Iris pigment epithelial cell (primary cell): ENCODE measurements at places on chromosomes 5 and 9.
A peak's percentile ranks its signal among the peaks of the same experiment; 100 is the strongest.

DNA sequence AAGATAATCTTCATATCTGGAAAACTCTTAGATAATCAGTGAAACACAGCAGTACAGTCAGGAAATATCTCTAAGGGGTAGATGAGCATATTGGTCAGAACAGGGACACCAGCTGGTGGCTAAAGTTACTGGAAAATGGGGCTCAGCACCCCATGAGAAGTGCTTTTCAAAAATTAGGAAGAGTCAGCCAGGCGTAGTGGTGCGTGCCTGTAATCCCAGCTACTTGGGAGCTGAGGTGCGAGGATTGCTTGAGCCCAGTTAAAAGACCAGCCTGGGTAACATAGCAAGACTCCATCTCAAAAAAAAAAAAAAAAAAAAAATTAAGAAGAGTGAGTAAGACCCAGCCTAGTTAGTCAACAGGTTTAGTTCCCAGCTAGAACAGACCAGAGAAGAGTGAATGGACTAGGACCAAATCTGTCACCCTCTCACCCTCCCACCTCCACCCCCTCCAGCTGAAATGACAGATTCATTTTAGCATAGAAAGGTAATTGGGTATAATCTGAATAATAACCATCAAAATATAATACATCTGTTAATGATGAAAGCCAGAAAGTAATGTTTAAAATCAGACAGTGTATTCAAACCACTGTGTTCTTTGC is 120.9 kb downstream of the CDC42SE2 start:
- no peak for DNase-seq

- DNase-seq = no peak
These were observed 231.3 kb downstream of the ENC1 start for GRCh38 chr5:74409166-74409706.

DNA sequence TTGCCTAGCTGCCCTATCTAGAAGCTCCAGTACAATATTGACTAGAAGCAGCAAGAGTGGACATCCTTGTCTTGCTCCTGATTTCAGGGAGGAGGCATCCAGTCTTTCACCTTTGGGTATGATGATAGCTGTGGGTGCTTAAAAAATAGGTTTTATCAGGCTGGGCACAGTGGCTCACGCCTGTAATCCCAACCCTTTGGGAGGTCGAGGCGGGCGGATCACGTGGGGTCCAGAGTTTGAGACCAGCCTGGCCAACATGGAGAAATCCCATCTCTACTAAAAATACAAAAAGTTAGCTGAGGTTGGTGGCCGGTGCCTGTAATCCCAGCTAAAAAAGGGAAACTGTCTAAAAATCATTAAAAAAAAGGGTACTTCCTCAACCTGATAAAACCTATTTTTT is 2.0 kb upstream of the CAMSAP1 start:
- no peak for DNase-seq

GRCh38 chr5:83764101-83764500 is 43.4 kb upstream of the HAPLN1 start:
- DNase-seq = no peak

- no peak for DNase-seq
These were observed 82.3 kb downstream of the CEMIP2 start for GRCh38 chr9:71685988-71686387.

DNA sequence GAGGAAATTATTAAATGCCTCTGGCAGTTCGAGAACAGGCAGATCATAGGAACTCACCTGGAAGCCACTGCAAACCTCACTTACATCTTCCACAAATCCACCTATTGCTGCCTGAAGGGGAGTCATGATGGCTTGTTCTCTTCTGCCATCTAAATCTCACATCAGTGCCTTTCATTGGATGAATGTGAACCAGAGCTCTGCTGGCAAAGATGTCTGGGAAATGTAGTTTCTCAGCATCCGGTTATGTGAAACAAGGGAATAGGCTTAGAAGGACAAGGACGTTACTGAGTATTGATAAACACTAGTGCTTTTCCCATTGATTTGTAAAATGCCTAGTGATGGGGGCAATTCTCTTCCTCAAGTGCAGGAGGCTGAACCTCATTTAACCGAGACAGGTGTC is 483.3 kb downstream of the ARHGEF28 start:
- DNase-seq = no peak

DNA sequence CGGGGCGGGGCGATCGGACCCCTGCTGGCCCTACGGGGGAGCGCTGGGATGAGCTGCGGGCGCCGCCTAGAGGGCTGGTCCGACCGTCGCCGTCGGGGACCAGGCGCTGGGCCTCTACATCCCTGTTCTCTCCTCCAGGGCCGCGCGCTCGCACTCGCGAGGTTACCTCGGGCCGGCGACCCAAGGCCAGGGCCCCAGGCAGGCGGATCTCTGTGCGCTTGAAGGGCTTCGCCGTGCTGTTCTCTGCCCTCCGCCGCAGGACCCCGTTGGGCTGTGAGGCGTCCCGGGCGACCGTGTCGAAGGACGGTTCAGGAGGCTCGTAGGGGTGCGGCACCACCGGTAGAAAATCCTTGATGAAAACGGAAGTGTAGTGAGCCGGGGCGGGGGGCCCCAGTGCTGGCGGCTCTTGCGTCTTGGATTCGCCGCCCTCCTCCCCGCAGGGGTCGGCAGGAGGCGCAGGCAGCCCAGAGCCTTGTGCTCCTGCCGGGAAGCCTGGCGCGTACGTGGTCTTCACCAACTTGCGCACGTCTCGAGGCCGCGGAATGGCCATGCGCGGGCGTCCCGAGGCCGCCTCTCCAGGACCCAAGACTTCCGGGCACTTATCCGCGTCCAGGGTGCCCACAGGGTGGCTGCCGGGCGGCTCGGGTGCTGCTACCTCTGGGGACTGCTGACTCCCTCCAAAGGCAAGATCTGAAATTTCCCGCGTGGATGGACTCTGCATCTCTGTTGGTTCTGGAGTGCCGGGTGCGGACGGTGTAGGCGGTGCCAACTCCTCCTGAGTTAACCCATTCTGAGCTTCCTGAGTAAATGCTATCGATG is 2.0 kb downstream of the PROB1 start:
- DNase-seq = peak; percentile 78

GRCh38 chr9:13330396-13331004 is 51.0 kb upstream of the MPDZ start:
- DNase-seq = no peak

DNA sequence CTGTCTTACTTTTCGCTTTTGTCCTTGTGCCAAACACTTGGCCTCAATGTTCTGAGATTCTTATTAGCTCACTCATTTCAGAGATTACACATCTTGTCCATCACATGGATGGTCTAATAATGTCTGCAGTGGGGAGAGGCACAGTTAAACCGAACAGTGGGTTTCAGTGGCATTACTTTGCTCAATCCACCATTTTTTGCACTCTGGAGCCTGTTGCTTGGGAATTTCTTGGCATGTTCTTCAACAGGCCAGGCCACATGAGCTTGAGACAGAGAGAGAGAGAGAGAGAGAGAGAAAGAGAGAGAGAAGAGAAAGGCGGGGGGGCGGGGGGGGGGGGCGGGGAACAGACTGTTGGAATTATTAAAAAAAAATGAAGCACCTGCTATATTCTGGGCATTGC is 1327.8 kb upstream of the WWC1 start:
- DNase-seq = no peak

- peak; percentile 89 for DNase-seq
These were observed 61.0 kb downstream of the LPAR1 start for GRCh38 chr9:110977259-110977709.

DNA sequence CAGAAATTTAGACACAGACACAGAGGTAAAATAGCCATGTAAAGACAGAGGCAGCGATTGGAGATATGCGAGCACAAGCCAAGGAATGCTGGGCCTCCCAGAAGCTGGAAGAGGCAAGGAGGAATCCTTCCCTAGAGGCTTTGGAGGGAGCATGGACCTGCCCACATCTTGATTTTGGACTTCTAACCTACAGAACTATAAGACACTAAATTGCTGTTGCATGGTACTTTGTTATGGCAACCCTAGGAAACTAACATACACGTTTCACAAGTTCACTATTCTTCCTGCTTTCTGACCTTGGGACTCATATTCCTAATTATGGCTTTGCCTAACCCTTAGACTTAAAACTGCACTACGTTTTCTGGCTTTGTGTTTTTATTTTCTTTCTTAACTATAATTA is 4.6 kb upstream of the LURAP1L start:
- no peak for DNase-seq

DNA sequence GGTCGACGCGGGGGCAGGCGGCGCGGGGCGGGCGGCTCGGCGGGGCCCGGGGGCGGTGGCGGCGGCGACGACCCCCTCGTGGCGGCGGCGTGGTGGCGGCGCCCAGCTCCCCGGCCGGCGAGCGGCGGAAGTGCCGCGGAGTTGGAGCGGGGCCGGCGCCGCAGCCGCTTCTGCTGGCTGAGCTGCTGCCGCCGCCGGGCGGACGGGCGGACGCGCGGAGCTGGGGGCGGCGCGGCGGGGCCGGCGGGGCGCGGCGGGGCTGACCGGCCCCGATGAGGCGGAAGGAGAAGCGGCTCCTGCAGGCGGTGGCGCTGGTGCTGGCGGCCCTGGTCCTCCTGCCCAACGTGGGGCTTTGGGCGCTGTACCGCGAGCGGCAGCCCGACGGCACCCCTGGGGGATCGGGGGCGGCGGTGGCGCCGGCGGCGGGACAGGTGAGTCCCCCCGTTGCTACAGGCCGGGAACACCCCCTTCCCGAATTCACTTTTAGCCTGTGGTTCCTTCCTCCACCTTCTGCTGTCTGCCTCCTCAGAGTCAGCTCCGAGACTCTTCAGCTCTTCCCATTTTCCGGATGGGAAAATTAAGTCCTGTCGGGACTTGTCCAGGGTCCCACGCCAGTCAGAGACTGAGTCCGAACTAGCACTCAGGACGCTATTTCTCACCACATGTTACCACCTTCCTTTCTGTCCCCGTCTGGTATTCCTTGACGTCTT is at the start of gene GALNT10:
GALNT10 (plus strand) TSS at position 139 of the 710 bp plus-strand sequence; CDS start at position 273, 134 bp downstream.
- DNase-seq = peak; percentile 71

DNA sequence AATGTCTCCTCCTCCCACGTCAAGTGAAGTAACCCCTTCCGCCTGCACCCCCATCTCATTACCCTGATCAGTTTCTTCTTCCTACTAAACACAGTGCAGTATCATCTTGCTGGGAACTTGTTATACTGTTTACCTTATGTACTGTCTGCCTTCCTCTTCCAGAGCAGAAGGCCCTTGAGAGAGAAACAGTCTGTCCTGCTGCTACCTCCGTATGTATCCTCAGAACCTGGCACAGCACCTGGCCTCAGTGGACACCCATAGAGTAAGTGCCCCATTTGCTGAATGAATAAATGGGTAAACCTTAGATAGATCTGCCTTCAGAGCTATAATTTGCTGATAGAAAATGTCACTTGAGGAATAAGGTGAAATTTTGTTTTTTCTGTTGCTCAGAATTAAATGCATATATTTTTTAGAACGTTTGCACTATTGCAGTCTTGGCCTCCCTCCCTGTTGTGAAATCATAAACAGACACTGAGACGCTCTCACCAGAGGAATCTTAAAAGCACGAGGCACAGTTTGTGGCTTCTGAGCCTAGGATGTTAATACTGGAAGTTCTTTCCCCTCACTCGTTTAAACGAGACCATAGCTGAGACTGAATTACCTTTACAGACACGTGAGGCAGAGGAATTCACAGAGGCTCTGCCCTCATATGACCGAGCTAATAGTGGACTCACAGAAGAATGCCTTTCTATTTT is 223.1 kb upstream of the DAP start:
- peak; percentile 7 for DNase-seq

DNA sequence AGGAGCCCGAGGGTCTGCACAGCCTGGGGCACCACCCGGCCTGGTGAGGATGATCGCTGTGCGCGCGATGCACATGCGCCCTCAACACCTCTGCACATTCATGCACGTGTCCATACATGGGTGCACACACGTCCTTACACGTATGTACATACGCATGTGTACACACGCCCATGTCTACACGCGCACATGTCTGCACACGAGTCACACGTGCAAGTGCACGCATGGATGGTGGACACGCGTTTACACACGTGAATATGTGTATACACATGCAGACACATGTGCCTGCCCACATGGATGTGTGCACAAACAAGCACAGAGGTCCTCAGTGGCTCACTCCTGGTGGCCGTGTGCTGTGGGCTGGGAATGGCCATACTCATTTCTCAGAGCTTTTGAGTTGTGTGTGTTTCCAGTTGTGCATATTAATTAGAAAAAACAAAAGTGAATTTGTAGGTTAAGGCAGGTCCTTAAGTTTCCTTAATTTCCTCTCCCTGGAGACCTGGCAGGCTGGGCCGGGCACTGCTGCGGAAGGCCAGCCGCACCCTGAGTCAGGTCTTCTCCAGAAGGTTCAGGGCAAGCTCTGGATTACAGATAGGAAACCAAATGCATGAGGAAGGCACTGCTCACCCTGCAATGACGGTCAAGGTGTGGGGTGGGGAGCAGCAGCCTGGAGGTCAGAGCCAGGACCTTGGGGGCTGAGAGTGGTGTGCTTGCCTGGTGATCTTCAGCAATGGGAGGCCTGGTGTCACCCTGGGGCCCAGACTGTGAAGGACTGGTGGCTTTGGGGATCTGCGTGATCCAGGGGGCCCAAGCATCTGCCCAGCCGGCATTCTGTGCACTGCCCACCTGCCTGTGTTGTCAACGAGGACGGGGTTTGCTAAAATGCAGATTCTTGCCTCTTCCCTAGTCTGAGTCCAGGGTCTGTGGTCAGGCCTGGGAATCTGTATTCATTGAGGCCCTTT is 1.3 kb upstream of the RNU6ATAC start:
- DNase-seq = peak; percentile 17

GRCh38 chr9:16321461-16322119 is 548.9 kb downstream of the BNC2 start:
- DNase-seq = peak; percentile 67

DNA sequence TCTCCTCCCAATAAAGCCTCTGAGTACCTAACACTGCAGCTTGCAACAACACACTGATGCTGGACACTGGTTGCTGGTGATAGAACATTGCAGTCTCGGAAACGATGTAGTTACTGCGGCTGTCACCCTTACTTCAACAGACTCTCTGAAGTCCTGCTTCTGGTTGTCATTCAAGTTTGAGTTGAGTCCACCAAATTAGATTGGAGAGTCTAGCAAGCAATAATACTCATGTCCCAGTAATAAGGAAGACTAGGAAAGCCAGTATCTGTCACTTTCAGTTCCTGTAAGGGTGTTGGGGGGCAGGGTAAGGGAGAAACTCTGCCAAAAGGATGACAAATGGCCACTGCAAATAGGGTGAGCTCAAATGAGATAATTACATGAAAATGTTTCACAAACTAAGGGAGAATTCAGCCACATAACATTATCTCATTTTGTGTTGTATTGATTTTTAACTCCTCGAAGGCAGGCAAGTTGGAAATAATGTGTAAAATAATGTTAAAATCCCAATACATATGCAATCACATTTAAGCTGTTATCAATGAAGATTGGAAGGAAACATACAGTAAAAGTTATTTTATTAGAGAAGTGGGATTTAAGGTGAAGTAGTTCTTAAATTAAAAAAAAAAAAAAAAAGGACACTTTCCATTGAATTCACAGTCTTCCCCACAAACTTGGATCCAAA is 849 bp upstream of the IFT74 start:
- DNase-seq = no peak

DNA sequence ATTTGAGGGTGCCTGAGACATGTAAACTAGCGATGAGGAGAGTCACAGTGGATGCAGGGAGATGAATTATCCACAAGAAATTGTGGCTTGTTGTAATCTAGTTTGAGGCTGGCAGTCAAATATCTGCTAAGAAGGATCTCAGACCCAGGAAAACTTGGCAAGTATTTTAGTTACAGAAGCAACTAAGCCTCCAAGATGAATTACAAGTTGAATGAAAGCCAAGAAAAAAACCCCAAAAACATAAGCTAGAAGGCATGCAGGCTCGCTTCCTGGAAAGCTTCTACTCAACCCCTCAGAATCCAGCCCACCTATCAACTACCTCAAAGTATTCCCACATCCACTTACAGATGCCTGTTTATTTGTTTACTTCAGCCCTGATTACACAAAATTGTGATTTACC is 696.9 kb downstream of the MAT2B start:
- peak; percentile 80 for DNase-seq
